Endothelial cell of coronary artery (primary cell): ENCODE measurements at places on chromosomes 4 and X. TPM values are rescaled to one million over a fixed set of nuclear protein-coding genes. Genes with fewer than 3 reads are reported as not detected.

Gene ZNF711
- total RNA-seq = 1.5 and 1.7 TPM in 2 replicates

Gene CTSO
- total RNA-seq = 3.6 and 5.7 TPM in 2 replicates

Gene FGF5
- 1.7 and 3.5 TPM in 2 replicates for total RNA-seq

Gene TMPRSS11B
- not detected in 2 replicates for total RNA-seq

Gene WWC2
- 20.9 and 39.5 TPM in 2 replicates for total RNA-seq

Gene CHRDL1
- total RNA-seq = not detected in 2 replicates

Gene S100G
- not detected in 2 replicates for total RNA-seq
